Cardiac muscle cell (in vitro differentiated cells and primary cell): ENCODE measurements at places on chromosomes 12 and 14. TPM values are rescaled to one million over a fixed set of nuclear protein-coding genes. Genes with fewer than 3 reads are reported as not detected.

- DNase-seq: peak; percentile 78
These were observed 116.6 kb downstream of the CALM1 start for GRCh38 chr14:90513161-90514014.

GRCh38 chr12:45547132-45547531 is 182.4 kb upstream of the ARID2 start:
- peak; percentile 19 for DNase-seq

DNA sequence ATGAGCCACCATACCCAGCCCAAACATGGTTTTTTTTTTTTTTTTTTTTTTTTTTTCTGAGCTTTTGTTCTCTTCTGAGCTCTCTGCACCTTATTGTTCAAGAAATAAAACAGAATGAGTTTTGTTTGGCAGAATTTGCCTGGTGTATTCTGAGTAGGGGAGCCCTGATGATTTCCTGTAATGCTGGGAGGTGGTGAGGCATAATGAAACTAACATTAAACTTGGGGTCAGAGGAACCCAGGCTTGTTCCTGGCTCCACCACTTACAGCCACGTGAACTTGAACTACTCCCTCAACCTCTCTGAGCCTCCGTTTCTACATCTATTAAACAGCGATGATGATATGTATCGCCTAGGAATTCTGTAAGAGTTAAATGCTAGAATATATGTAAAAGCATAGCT is 276.3 kb upstream of the CRY1 start:
- DNase-seq: no peak

DNA sequence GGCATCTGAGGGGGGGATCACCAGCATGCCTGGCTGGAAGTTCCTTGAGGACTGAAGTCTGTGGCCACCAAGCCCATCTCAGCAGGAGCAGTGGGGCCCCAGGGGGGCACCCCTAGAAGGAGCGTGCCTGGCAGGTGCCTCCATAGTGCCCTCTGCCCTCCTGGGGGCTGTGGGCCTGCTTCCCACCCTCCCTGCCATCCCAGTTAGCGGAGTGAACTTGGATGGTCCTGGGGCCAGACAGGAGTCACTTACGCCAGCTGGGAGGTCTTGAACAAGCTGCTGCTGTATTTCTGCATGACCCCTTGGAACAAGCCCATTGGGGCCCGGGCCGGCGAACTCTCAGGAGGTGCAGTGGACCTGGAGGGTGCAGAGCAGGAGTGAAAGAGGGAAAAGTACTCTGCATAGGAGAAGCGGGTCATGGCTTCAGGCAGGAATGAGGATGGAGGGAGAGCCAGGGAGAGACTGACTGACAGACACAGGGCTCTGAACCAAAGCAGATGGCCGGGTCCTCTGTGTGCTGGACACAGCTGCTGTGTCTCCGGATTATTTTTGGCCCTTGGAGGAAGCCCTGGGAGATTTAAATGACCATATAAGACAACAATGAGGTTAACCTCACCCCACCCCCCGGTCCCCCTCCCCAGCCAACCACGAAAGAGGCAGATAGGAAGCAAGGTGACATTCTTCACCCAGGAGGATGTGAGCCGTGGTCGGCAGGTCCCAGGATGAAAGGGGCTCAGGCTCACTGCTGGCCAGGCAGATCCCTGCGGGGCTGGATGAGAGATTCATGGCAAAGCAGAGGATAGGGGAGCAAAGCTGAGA is 19.6 kb downstream of the ASB2 start:
- no peak for DNase-seq

DNA sequence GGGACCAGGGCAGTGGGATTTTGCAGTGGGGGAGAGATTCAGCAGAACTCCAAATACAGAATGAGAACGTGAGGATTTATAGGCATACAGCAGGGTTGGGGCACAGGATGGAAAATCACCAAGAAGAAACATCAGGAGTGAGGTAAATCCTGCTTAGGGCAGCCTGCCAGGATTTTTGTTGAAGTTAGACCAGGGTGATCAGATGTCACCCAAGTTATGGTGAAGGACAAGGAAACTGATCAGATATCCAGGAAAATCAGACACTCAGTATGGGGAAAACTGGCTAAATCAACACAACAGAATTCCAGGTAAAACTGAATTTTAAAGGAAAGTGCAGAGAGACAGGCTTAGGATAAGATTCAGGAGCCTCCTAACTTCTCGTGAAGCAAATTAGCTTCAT is 682.4 kb downstream of the TMEM121 start:
- DNase-seq: no peak

DNA sequence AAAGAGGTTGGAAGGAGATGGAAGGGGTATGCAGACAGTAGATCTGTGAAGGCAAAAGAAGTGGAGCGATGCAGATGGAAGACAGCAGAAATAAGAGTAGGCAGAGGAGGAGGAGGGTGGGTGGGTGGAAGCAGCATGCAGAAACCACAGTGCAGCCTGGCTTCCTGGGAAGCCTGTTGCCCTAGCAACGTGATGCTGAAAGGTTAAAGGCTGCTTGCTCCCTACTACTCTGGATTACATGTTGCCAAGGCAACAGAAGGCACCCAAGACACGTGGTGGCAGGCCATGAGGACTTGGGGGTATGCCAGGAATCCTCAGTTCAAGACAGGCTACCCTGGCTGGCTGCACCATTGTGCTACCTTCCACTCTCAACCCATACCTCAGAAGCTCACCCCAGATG is 129.6 kb downstream of the GRIN2B start:
- peak; percentile 30 for DNase-seq

- no peak for DNase-seq
These were observed 35.0 kb upstream of the TUNAR start for GRCh38 chr14:95841668-95842067.

GRCh38 chr12:41527062-41527461 is 338.9 kb downstream of the PDZRN4 start:
- no peak for DNase-seq

DNA sequence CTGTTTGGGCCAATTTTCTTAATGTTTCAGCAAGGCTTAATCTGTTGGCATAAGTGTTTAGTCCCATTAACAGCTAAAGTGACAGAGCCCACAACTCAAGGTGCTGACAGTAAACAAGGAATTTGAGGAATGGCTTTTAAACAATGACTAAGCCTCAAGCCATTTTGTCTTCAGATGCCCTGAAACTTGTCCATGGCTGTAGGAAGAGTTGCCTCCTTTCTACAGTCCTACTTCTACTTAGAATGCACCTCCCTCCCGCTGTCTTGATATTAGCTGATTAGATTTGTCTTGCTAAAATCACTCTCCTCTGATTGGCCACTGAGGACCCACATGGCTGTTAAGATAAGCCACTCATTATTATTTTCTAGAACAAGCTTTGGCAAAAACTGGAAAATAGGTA is 188.4 kb upstream of the OTX2 start:
- DNase-seq: no peak

GRCh38 chr12:118391836-118392235 is 15.5 kb downstream of the SUDS3 start:
- no peak for DNase-seq

- peak; percentile 7 for DNase-seq
These were observed 57.5 kb downstream of the ARHGAP5 start for GRCh38 chr14:32134448-32135097.

GRCh38 chr12:100189636-100190394 is 10.8 kb upstream of the ACTR6 start:
- no peak for DNase-seq

GRCh38 chr14:90608281-90608680 is 207.9 kb downstream of the TTC7B start:
- no peak for DNase-seq

DNA sequence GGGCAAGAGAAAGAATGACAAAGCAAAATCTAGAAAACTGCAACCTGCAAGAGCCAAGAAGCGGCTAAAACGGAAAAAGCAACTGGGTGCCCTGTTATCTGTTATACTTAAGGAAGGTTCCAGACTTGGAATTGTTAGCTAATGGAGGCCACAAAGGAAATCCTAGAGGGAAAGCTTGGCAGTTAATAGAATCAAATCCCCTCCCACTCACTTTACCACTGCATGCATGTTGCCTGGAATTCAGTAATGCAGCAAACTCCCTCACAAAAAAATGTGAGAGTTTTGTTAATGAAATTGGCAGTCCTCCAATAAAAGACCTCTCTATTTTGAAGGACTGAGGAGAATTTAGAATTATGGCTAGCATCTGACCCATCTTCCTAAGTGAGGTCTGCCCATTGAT is 164.2 kb upstream of the SOX5 start:
- no peak for DNase-seq

Gene BCL11B
- 0.04 and 0.57 TPM in 2 replicates for polyA plus RNA-seq

Gene FBRSL1
- 45.0 and 52.9 TPM in 2 replicates for polyA plus RNA-seq
